Activated T-helper 9 cell treated with anti-CD3 and anti-CD28 coated beads, Interleukin-2, amount 50 U/mL, for 16 hours (primary cell): ENCODE measurements at places on chromosomes 5 and 9.

- DNase-seq: no peak
Measured at GRCh38 chr9:121563881-121564460, 64.3 kb upstream of the GGTA1 start.

DNA sequence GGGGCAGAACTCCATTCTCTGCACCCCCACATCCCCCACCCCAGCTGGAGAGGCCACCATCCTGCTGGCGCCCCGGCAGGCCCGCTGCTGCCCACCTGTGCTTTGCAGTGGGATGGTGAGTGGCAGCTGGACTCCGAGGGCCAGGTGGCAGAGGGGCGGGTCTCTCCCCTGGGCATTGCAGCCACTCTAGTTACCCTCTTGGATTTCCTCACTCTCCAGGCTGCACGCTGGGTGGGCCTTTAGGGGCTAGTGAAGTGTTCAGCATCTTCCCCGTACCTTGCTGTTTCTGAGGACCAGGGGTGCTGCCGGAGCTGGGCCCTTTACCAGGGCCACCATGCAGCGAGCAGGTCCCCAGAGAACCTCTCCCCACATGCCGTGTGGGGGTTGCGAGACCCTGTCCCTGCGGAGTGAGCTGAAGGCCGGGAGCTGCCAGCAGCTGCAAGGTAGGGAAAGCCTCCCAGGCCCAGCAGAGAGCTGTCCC is 88.4 kb upstream of the SH3PXD2B start:
- no peak for DNase-seq

- no peak for DNase-seq
Measured at GRCh38 chr5:34053571-34054399, 10.8 kb upstream of the C1QTNF3 start.

DNA sequence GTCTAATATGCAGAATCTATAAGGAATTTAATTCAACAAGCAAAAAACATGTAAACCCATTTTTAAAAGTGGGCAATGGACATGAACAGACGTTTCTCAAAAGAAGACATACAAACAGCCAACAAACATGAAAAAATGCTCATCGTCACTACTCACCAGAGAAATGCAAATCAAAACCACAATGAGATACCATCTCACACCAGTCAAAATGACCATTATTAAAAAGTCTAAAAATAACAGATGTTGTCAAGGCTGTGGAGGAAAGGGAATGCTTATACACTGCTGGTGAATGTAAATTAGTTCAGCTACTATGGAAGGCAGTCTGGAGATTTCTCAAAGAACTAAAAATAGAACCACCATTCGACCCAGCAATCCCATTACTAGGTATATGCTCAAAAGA is 3.1 kb upstream of the KLHL3 start:
- DNase-seq: no peak

- no peak for DNase-seq
Measured at GRCh38 chr9:36690412-36691168, 117.9 kb downstream of the MELK start.

DNA sequence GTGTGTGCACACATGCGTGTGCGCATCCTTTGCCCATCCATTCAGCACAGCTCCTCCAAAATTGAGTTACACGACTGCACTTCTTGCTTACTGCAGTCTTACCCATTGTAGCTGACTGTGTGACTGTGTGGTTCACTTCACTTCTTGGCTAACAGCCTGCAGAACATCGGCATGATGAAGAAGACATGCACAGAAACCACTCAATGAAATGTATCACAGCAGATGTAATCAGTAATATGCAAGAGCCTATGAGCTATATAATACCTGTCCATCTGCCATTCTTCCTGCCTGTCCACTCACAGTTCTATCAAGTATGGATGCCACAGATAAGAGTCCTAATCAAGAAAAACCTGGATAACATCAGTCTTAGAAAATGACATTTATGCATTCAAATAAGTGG is 83.9 kb downstream of the TRPM3 start:
- DNase-seq: no peak

DNA sequence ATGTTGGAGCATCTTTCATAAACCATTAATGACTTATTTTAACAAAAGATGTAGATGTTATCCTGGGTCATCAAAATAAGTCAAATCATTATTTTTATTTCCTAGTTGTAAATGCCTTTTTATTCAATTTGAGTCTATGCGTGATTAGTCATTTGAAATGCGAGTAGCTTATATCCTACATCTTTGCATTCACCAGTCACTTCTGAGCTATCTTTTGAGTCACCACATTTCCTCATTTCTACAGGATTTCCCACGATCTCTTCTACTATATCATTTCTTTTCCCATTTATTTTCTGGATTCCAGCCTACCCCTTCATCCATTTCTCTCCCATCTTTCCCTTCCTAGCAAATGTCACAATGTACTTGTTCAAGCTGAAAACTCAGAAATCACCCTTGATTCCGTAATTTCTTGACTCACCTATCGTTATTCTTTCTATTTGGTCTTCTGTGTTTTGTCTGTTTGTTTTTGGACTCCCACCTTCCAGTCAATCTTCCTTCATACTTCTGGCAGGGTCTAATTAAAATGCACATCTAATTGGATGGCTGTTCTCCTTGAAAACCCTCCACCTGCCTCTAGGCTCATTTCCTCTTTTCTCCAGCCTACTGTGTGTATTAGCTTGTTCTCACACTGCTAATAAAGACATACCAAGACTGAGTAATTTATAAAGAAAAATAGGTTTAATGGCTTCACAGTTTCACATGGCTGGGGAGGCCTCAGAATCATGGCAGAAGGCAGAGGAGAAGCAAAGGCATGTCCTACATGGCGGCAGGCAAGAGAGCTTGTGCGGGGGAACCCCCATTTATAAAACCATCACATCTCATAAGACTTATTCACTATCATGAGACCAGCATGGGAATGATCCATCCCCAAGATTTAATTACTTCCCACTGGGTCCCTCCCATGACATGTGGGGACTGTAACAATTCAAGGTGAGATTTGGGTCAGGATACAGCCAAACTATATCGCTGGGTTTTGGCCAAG is 112.4 kb downstream of the MEF2C start:
- no peak for DNase-seq
